DMS153 (cell line): ENCODE measurements at places on chromosomes 11 and 22.
A peak's percentile ranks its signal among the peaks of the same experiment; 100 is the strongest.

GRCh38 chr11:128239306-128239705, 348.1 kb downstream of the ETS1 start:
- no peak for DNase-seq

DNA sequence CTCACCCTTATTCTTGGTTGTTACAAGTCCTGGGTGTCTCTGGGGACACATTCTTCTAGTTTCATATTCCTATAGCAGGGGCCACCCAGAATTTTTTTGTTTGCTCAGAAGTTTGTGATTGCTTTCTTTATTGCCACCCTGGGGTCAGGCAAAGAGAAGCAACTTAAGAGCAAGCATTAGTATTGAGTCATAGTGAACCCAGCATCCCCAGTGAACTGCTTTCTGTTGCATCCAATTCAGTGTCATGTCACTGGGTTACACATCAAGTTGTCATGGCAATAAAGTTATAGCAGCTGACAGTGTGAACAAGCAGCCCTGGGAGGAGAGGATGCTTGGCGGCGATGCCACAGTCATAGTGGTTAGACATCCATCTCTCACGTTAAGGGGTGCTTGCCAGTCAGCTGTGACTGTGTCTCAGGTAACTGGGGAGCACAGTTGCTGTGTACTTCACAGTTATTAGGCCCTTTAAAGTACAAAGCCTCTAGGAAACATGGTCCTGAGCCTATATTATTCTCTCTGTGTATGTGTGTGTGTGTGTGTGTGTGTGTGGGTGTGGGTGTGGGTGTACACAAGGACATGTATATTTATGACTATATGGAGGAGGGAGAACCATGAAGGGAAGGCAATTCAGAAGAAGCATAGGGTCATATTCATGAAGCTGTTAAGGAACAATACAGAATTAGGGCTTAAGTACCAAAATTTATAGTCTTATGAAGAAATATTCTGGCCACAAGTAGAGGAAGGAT, 52.5 kb downstream of the TRIM44 start:
- DNase-seq = no peak

DNA sequence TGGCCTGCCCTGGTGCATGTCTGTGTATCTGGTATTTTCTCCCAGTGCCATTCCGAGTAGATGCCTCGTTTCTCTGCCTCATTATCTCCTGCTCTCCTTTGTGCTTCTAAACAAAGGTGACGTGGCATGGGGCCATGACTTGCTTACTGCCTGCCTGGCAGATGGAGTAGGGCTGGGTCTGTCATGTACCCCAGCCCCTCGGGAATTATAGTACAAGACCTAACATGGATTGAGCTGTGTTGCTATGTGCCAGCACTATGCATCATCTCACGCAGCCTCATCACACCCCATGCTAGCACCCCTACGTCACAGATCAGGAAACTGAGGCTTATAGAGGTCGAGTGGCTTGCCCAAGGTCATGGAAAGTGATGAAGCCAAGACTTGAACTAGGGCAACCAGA, 88.1 kb downstream of the GALNT18 start:
- DNase-seq = peak; percentile 34

DNA sequence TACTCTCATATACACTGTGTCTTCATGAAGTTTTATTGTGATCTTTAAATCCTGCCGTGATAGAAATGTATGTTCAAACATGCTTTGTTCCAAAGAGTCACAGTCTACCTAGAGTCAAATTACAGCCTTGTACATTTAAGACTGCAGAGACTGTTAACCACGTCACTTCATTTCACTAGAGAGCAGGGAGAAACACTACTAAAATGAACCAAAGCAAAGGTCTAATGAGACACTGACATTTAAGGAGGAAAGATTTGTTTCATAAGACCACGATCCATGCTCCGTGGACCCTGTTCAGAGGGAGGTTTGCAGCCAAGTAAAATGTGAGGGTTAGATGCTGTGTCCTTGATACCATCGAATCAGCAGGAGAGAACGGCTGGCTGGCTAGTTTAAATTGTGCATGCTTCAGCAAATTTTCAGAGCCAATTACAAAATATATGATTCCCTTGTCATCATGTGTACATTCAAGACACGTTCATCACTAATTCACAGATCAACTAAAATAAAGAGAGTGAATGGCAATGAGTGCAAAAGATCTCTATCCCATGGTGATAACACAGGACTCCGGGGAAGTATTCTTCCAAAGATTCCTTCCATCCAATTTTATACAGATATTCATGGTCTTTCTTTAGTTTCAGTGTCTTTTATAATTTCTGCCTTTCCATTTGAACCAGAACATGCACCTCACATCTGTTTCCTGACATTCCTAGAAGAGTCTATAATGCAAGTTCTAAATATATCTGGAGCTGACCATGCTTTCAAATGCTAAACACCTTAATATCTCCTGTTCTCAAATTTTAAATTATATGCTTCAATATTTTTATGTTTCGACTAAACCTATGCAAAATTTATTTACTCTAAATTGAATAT, 960.9 kb upstream of the FAT3 start:
- DNase-seq = no peak

DNA sequence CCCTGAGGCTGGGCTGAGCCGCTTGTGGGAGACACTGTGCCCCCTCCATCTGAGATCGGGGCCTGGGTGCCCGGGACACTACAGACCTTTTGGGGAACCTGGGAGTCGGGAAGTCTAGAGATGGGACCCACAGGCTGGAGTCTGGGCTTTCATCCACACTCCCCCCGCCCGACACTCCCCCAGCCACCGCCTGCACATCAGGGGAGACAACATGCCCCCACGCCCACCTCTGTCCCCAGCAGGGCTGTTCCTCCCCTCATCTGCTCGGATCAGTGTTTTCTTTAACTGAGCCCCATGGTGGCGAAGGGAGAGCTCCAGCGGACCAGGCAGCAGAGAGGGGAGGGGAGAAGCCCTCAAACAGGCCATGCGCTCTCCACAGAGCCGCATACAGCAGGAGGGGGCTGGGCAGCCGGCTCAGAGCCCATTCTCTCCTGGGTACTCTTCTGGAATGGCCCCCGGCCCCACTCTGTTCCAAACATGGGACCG, 174.7 kb downstream of the IGLL1 start:
- no peak for DNase-seq

GRCh38 chr11:118232659-118233058, 7.8 kb upstream of the JAML start:
- DNase-seq = no peak

GRCh38 chr22:27635852-27636251, 165.7 kb downstream of the MN1 start:
- DNase-seq = no peak
